SK-N-SH treated with all-trans-retinoic acid at 6 μM for 48 hours (cell line): ENCODE measurements at places on chromosomes 7 and 10.

- peak; percentile 63; the same call in 1 of the 3 replicates for ATAC-seq
These were observed 163.6 kb downstream of the PIP4K2A start for GRCh38 chr10:22550732-22551131.

DNA sequence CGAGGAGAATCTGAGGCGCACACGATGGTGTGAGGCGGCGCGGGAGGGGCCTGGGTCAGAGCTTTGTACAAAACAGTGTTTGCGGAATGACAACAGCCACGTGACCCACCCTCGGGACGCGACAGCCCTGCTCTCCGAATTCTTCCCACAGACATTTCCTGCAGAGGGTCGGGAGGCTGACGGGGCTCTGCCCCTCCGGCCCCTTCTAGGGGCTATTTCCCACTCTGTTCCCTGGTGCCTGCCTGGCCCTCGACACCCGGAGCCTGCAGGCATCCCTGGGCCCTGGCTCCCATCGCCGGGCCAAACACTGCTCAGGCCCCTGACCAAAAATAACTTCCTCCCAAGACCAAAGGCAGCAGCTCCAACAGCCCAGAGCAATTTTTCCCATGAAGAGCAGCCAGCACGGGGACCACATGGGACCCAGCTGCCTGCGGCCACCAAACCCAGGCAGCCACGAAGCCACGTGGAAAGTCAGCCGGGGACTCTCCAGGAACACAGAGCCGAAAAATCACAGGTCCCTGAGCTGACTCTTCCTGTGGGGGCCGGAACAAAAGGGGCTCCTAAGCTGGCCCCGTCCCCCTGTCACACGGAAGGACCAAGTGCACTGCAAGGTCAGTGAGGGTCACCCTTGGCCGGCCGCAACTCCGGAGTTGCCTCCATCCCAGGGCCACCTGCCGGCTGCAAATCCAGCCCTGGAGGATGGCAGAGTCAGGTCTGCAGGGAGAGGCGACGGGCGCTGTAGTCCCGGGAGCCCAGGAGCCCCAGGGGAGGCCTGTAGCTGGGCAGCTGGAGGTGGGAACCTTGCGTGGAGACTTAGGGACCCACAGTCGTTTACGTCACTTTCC, 42.0 kb downstream of the PAPOLB start:
- no peak for ATAC-seq

GRCh38 chr7:116710764-116711452, 38.9 kb downstream of the MET start:
- ATAC-seq, result no peak

DNA sequence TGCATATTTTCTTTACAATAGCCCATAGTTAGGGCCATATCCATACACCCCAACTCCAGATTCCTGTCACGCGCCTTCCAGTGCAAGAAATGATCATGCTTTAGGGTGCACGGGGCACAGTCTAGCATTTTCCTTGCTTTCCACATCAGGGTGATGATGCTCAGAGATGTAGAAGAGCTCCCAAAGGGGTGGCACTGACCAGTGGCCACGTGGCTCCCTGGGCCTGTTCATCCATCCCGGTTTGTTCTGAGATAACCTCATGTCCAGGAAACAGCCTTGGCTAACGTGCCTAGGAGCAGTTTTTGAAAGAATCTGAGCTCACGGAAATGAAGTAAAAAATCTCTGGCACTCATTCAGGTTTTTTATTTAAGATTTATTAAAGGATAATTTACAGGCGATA, 139.3 kb downstream of the GALNT17 start:
- ATAC-seq, result no peak

GRCh38 chr10:101089520-101090299, 27.9 kb downstream of the KAZALD1 start:
- ATAC-seq, result no peak

DNA sequence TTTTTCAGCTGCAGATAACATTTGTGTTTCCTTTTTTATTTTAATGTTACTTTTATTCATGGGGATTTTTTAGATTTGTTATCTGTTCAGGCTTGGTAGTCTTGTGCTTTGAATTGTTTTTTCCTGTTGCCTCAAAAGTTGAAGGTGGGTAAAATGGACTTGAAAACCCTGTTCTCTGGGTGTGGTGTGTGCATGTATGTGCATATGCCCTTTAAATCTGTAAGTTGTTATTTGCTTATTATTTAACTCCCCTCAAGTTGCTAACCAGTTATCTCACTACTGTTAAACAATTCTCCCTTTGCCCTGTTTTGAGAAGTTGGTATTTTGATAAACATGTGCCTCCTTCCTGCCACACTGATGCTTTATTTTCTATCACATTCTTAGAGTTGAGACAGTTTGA, 30.6 kb downstream of the TSPAN14 start:
- ATAC-seq, result no peak

- ATAC-seq, result no peak
These were observed 8.3 kb upstream of the FMC1 start for GRCh38 chr7:139332697-139333359.

GRCh38 chr7:37999673-38000072, 79.2 kb downstream of the EPDR1 start:
- no peak for ATAC-seq

DNA sequence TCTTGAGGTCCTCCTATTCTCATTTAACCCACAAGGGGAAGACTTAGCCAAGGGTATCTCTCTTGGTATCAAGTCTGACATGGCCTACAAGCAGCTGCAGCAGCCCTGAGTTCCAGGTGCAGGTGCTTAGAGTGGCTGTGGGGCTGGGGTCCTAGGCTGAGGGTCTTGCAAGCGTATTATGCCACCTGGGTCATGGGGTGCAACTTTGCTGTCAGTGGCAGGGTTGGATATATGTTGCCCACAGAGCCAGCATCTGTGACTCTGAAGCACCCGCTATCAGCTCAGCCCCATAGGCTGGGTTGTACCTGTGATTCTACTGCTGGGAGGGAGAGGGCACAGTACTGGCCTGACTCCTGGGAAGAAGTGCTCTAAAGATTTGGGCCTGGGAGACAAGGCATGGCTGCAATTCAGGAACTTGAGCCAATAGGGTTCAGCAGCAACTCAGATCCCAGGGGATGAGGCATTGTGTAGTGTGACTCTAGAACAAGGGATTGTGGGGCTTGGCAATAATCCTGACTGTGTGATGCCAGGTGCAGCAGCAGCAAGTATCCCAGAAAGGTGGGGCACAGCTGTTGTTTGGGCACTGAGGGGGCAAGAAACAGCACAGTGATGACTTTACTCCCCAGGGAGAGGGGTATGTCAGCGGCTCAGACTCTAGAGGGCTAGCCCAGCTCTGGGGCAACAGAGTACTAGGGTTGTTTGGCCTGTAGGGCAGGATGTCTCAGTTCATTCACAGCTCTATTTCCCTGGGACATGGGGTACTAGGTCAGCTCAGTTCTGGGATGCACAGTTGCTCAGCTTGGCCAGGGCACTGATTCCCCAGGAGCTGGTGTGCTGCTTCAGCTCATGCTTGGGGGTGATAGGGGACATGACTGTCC, 41.4 kb downstream of the NEURL1 start:
- no peak for ATAC-seq

DNA sequence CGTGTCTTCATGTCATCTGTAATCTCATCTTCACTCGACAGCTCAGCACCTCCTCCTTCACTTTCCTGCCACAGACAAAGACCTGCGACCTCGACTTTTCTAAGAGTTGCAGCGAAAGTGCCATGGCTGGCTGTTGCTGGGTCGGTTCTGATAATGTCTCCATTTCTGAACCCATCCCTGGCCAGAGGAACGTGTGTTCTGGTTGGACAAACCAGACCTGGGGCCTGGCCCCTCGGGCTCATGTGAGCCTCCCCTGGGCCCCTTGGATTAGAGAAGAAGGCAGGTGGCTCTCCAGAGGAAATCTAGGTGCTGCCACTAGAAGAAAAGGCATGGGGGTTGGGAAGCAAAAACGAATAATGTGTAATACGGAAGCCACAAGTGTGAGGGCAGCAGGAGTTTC, 273.7 kb downstream of the GLRX3 start:
- no peak for ATAC-seq
